Endodermal cell (in vitro differentiated cells): ENCODE measurements at places on chromosomes 3 and 15. TPM values are rescaled to one million over a fixed set of nuclear protein-coding genes. Genes with fewer than 3 reads are reported as not detected.

DNA sequence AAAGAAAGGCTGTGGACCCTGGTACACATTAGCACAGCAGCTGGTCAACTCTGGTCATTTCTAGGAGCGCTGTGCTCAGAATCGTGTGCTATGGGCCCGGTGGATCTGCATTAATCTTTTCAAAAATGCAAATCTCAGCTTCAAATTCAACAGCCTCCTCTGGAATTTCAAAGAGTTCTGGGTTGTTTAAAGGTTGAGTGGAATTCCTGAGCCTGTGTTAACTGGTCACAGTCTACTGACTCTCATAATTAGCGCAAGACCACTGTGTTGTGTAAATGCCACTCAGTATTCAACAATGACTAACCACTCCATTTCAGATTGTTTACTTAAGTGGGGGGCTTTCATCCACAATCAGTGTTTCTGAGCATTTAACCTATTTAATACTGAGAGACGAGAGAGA is 2.7 kb upstream of the ARNT2 start:
- no peak for DNase-seq

GRCh38 chr3:13556207-13556606 is 7.3 kb downstream of the FBLN2 start:
- DNase-seq = no peak

DNA sequence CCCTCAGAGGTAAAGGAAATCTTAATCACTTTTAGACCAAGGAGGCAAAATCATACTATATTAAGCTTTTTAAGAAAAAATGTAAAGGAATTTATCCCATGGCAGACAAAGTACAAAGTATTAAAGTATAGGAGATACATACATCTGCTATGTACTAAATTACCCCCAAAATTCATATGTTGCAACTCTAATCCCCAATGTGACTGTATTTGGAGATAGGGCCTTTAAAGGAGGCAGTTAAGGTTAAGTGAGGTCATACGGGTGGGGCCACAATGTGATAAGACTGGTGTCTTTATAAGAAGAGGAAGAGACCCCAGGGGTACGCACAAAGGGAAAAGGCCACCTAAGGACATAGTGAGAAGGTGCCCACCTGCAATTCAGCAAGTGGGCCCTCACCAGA is 657.0 kb upstream of the ADAMTS9 start:
- DNase-seq = no peak

- DNase-seq = no peak
These were observed 35.9 kb downstream of the ARPP21 start for GRCh38 chr3:35675206-35675605.

The TGM4 gene
- total RNA-seq = not detected in 2 replicates
